ENCODE measurements at places on chromosomes 6 and 20.
A peak's percentile ranks its signal among the peaks of the same experiment; 100 is the strongest.

GRCh38 chr6:89597372-89597771, 41.2 kb downstream of the LYRM2 start:
- DNase-seq: no peak

- DNase-seq: no peak
These were observed 542.3 kb upstream of the JARID2 start for GRCh38 chr6:14703586-14703985.

DNA sequence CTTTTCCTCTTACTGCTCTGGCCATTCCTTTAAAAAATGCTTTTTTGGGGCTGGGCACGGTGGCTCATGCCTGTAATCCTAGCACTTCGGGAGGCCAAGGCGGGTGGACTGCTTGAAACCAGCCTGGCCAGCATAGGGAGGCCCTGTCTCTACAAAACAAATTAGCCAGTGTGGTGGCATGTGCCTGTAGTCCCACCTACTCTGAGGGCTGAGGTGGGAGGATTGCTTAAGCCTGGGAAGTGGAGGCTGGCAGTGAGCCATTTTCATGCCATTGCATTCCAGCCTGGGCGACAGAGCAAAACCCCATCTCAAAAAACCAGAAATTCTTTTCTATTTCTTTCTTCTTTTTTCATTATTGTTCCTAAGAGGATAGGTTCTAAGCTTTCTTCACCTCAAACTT, 36.9 kb upstream of the RNF144B start:
- no peak for DNase-seq

GRCh38 chr20:38199501-38200390, 34.7 kb upstream of the TGM2 start:
- DNase-seq: no peak

DNA sequence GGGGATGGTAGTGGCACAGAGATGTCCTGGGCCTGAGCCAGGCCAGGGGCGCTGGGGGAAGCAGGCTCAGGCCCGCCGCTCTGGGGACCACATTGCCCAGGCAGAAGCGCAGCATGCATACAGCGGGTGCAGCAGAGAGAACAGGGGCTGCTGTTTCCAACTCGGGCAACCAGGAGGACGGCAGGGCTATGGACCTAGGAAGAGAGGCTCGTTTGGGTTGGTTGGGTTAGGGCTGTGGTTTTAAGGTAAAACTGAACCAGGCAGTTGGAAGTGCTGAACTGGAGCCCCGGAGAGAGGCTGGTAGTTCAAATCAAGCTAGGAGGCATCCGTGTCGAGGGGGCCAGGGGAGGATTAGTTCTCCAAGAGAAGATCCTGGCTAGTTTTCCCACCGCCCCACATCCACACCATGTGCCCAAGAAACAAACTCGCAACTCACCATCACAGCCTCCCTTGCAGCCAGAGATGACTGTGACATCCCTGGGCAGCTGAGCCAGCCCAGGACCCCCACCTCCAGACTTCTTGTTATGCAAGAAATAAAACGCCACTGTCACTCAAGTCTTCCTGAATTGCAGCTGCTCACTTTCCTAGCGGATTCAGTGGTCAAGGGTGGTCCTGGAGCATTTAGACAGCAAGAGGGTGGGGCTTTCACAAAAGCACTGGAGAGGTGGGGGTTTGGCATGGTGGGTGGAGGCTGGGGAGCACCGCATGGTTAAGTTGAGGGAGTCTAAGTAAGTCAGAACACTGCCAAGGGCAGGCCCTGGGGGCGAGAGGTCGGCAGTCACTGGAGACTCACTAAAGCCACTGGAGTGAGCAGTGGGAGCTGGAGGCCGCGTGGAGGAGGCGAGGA, 161.2 kb downstream of the GRM4 start:
- no peak for DNase-seq

DNA sequence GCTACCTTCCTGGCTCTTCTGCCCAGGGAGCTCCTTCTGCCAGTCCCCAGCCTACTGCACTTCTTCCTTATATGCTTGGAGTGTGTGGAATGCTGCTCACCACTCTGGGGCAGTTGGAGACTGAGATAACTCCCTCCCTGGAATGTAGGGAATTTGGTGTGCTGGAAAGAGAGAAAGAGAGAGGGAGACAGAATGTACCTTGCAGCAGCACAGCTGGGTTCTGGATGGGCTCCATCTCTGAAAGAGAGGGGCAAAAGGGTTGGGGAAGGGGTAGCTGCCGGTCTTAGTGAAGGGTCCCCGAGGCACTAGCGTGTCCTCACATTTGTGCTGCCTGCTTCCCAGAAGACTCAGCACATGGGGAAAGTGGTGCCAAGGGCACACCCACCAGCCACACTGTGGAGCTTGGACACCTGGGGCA, 40.2 kb upstream of the DDR1 start:
- DNase-seq: peak; percentile 46

GRCh38 chr6:25404693-25405169, 125.6 kb downstream of the CARMIL1 start:
- DNase-seq: no peak

GRCh38 chr6:30548375-30548774, 7.9 kb downstream of the GNL1 start:
- DNase-seq: peak; percentile 52

DNA sequence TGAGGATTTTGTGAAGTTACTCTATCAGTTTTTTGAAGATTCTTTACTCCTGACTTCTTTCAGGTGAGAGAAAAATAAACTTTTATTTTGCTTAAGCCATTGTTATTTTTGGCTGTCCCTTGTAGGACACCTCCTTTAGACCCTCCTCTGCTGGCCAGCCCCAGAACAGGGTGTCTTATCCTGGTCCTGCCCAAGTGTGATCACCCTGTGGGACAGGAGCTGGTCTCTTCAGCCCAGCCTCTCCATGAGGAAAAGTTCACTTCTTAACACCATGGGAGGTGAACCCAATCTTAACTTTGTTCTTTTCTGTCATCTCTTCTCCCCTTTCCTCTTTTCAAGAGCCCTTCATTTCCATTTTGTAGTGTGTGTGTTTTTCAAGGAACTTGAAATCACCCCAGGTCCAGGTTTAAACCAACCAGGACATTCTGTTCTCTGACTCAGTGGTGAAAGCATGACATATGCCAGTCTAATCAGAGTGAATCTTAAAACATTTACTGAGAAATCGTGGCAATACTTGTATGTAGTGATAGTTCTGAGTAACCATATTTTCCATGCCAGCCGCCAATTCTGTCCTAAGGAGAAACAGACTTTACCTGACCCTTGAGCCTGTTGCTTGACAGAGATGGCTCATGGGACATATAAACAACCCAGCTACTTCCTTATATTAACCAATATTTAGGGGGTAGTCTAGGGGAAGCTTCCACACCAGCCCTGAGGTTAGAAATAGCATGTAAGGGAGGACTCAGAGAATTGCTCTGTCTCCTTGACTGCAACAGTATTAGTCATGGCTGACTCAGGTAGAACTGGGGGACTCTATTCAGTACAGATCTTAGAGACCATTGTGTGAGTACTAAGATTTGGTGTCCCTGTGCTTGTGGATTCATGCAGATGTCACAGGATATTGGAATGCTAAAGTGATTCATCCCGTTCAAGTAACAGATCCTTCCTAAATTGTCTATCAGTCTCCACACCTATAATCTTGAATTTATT, 48.8 kb downstream of the FLRT3 start:
- no peak for DNase-seq

GRCh38 chr20:63693083-63693732, 3.2 kb upstream of the TNFRSF6B start:
- no peak for DNase-seq

GRCh38 chr20:32516583-32517517, 68.3 kb downstream of the NOL4L start:
- no peak for DNase-seq

GRCh38 chr6:111832833-111833418, 40.3 kb downstream of the FYN start:
- no peak for DNase-seq
